Dermis lymphatic vessel endothelial cell (primary cell): ENCODE measurements at places on chromosomes 13 and 19. TPM values are rescaled to one million over a fixed set of nuclear protein-coding genes. Genes with fewer than 3 reads are reported as not detected.

GAS6 gene
- total RNA-seq = 70.7 and 84.1 TPM in 2 replicates

INSL3 gene
- not detected in 2 replicates for total RNA-seq

PDX1 gene
- total RNA-seq = not detected in 2 replicates

ZNF552 gene
- 5.7 and 7.8 TPM in 2 replicates for total RNA-seq

CA11 gene
- 4.0 and 9.8 TPM in 2 replicates for total RNA-seq

HPN gene
- under 0.01 and 0.09 TPM in 2 replicates for total RNA-seq

CERS1 gene
- total RNA-seq = 1.8 and 2.2 TPM in 2 replicates

SIGLEC12 gene
- not detected in 2 replicates for total RNA-seq

USF2 gene
- total RNA-seq = 35.2 and 43.8 TPM in 2 replicates

SERPINE3 gene
- not detected in 2 replicates for total RNA-seq

ZNF575 gene
- total RNA-seq = 0.09 and 0.11 TPM in 2 replicates

CGB3 gene
- not detected in 2 replicates for total RNA-seq

GRK1 gene
- total RNA-seq = not detected in 2 replicates

SERTAD3 gene
- 22.1 and 32.7 TPM in 2 replicates for total RNA-seq

CYP2A7 gene
- total RNA-seq = not detected in 2 replicates

ACER1 gene
- not detected in 2 replicates for total RNA-seq

CCDC97 gene
- 6.2 and 7.1 TPM in 2 replicates for total RNA-seq

PSG11 gene
- not detected in 2 replicates for total RNA-seq
